ENCODE measurements at places on chromosomes 3 and 15. TPM values are rescaled to one million over a fixed set of nuclear protein-coding genes. Genes with fewer than 3 reads are reported as not detected.

The LTF gene
- 1.2 TPM for total RNA-seq

The SLC27A2 gene
- total RNA-seq = 27.8 TPM

The TGM4 gene
- total RNA-seq = not detected

The IMPG2 gene
- total RNA-seq = 0.09 TPM

GRCh38 chr3:132211896-132212295 lies 105.3 kb upstream of the ACP3 start:
- no peak for DNase-seq

DNA sequence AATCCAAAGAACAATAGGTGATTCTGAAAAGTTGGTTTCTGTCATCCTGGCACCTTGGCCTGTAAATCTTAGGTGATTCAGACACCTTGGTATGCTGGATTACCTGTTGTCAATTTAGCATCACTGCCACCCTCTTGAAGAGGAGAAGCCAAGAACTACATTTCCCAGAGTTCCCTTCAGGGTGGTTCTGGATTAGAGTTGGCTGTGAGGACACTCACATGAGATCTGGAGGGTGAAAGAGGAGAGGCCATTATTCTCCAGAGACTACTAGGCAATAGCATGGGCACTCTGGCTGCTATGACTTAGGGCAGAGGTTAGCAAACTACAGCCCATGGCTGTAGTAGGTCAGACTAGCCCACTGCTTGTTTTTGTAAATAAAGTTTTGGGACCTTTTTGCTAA lies 41.7 kb upstream of the CORO2B start:
- DNase-seq = no peak

The TRPM1 gene
- not detected for total RNA-seq

DNA sequence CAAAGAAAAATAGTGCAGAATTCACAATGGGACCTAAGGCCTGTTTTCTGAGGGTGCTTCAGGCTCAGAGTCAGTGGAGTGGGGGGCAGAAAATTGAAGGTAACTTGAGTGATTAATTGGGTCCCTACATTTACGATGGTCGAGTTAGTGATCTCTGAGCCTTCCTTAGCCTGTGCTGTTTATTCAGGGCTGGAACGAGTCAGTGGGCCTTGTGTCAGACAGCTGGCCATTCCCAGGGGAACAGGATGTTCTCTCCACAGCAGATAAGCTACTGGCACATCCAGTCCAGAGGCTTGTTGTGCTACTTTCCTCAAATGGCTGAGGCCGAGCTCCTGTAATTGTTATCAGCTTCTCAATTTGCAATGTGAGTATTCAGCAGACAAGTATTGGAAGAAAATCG lies 29.2 kb upstream of the CNTN3 start:
- no peak for DNase-seq

- DNase-seq = no peak
These were observed 194.8 kb downstream of the WDR72 start for GRCh38 chr15:53564647-53565046.

- no peak for DNase-seq
These were observed 41.6 kb downstream of the MB21D2 start for GRCh38 chr3:192875971-192876565.

The SLC28A1 gene
- not detected for total RNA-seq

DNA sequence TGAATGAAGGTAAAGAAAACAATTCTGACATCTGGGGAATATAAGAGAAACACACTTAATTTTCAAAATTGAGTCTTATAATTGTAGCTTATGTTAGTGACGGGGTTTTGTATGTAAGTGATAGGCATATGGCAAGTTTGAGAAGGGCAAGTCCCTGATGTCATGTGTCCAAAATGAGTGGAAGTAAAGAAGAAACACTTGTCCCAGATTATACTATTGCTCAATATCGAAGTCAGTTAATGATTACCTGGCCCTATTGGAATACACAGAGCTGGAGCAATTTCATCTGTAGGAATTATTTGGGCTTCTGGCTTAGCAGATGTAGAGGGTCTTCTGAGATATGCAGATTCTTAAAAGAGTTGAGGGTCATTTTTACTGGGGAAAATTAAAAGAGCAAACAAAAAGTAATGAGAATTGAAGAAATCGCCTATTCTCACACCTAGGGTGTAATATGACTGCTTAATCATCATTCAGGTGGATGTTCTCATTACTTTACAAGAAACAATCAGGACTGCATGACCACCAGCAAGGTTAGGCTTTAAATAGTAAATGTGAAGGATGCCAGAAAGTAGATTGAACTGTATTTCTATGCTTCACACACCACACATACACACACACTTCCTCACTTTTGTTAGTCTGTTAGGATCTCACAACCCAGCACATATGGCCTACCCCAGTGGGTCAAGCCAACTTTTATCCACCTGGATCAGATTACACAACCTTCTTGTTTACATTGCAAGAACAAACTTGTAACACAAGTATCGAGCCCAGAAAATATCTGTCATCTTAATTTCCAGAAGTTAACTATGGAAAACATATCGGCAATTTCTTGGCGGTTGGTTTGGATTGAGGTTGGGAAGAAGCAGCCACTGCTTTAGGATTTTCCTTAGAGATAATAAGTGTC lies 183.3 kb upstream of the LRRC3B start:
- DNase-seq = no peak

GRCh38 chr3:11604139-11604892 lies 39.4 kb downstream of the VGLL4 start:
- DNase-seq = no peak

The EIF1B gene
- 41.3 TPM for total RNA-seq

DNA sequence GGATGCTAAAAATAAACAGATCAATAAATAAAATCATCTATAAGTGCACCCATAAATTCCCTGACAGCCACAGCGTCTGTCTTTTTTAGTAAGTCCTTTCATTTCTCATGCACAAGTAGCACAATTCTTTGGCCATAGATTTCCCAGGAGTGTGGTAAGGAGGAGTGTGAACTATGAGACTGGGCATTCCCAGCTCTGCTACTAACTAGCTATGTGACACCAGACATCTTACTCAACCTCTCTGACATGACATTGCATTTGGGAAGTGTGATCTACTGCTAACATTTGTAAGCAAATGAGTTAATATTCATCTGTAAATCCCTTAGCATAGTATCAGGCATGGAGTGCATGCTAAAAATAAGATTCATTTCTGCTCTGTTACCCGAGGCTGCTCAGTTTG lies 301.7 kb downstream of the NTRK3 start:
- no peak for DNase-seq

DNA sequence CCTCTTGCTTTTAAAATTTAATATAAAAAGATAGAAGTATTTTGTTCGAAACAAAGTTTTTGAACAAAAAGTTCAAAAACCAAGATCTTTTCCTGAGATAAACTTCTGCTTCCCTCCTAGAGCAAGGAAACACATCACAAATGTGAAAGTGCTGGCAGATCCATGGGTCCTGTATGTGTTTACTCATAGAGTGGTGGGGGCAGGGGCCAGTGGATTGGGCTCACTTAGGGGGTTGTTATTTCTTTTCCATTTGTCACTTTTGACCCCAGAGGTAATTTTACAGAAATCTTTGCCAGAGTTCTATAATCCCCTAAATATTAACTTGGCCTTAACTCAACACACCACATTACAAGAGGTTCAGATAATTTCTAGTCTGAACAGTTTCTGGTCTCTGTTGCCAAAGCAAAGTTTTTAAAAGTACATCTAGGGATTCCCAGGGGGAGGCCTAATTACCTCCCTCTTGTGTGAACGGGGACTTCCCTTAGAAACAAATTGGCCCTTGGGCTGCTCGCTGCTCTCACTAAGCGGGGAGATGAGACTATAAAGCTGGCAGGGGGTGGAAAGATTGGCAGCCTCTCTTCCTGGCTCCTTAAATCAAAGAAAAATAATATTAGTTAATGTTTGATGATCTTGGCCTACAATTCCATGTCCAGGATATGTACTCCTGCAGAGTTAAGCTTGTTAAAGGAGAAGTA lies 66.8 kb upstream of the PTX3 start:
- no peak for DNase-seq

- DNase-seq = no peak
These were observed 55.9 kb downstream of the SERP1 start for GRCh38 chr3:150490277-150490986.

DNA sequence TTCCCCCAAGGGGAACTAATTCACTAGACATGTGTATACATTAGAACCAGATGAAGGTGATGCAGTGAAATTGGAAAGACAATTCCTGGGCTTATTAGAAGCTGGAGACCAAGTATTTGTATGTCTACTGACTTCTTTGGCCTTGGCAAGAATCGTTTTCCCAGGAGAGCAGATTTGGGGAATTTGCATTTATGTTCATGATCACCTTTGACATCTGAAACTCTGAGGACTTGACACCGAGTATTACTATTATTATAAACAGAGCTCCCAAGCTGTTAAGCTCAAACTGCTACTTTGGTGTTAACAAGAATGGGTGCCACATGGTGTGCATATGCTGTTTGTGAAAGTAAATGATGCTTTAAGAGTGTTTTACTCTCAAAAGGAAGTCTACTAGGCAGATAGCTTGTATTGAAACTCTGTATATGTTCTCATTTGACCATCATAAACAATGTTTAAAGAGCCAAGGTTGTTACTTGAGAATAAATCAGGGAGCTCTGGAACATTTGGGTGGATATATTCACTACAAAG lies 519.8 kb upstream of the GOLIM4 start:
- DNase-seq = no peak

- no peak for DNase-seq
These were observed 624.6 kb downstream of the ZPLD1 start for GRCh38 chr3:103059432-103059831.

The LEKR1 gene
- total RNA-seq = 1.9 TPM

DNA sequence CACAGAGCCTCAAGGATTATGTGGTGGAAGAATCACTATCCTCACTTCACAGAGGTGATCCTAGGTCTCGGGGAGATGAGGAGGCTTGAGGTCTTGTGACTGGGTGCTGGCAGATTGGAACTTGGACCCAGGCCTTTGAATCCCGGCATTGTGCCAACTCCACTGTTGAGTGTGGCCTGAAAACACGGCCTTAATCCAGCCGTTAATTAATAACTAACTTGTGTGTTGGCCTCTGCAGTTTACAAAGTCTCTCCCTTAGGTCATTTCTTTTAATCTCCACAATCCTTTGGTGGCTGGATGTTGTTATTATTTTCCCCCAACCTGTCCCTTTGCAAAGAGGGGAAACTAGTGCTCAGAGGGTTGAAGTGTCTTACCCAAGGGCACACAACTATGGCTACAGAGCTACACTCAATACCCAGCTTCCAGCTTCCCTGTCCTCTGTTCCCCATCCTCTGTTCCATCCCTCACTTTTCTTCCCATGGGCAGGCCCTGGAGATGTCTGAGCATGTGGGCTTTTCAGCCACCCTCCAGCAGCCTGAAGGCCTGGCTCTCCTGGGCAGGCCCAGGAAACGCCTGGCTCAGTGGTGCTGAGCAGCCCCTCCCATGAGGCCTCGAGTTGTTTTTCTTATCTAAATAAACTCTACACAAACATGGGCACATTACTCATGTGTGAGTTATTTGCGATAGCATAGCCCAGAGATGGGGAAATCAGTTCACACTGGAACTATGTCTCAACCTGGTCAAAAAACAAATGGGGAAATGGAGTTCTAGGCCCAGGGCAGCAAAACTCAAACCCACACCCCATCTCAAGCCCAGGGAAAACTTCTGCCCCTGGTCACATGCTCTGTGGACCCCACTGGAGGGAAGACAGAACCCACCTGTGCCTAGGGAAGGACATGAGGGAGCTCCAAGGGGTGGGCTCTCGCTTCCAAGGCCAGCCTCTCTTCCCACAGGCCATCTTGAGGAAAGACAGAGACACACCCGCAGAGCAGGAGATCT lies 16.8 kb upstream of the SMAD3 start:
- peak; percentile 81 for DNase-seq

The RARRES1 gene
- 43.8 TPM for total RNA-seq

- DNase-seq = no peak
These were observed 88.8 kb upstream of the PLXND1 start for GRCh38 chr3:129695230-129695629.

DNA sequence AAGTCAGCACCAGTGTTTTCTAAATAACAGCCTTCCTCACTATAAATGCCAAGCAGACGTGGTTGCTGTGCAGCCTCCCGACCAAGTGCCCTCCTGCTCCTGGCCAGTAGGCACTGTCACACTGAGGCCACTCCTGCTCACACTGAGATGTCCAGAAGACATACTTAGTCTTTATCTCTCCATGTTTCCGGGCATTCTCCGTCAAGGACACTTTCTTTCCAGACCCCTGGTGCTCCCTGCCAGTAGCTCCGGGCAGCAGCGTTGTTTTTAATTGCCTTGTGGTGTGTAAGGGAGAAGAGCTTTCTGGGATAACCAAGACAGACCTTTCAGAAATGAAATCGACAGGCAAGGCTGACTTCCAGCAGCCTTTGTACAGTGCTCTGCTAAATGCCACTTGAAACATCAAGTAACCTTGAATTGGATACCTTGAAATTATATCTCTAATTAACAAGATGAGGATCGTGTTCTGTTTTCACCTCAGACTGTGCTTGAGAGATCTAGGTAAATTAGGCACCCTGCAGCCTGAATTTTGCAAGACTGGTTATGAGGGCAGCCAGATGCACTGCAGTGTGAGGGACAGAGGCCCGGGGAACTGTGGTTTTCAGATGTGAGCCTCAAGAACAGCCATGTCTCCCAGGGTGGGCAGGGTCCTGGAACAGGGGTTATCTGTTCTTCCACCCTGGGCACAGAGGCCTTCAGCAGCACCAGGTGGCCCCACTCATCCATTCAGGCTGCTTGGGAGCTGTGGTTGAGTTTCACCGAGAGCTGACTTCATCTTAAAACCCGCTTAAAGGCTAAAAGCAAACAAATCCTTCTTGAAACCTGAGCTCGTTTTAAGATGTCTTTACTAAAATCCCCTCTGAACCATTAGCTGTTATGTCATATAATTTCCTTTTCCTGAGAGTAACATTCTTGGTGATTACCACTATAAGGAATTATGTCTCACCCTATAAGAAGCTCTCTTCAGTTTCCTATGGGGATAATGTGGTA lies 105.5 kb upstream of the IL12A start:
- no peak for DNase-seq

The IQCF5 gene
- not detected for total RNA-seq

GRCh38 chr3:190877925-190878324 lies 15.4 kb upstream of the GMNC start:
- no peak for DNase-seq

DNA sequence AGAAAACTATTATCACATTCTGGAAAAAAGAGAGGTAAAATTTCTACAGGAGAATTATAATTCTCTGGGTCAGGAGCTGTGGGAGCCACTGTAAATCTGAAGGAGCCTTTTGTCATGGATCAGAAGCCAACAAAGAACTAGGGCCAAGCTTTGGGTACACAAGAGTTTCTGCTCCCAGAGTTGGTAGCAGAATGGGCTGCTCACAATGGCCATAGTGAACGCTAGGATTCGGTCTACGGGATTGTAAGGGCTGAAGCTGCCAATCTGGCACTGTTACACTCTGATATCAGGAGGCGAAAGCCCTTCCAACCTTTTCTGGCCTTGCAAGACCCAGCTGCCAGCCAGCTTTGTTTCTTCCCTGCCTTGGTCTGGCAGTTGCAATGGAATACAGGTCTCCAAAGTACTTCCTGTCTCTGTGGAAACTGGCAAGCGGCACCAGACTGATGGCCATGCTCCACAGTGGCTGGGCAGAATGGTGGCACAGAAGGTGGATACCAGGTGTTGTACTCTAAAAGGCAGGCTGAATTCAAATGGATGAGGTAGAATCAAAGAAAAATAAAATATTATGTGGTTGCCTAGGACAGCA lies 831.7 kb downstream of the CADM2 start:
- DNase-seq = no peak

GRCh38 chr3:33644582-33644981 lies 73.5 kb downstream of the CLASP2 start:
- DNase-seq = no peak

GRCh38 chr15:81939604-81940440 lies 106.0 kb downstream of the MEX3B start:
- no peak for DNase-seq

GRCh38 chr3:89845053-89845452 lies 737.6 kb downstream of the EPHA3 start:
- no peak for DNase-seq

The EPHB1 gene
- total RNA-seq = 0.64 TPM

- DNase-seq = no peak
These were observed 684.2 kb upstream of the CFAP20DC start for GRCh38 chr3:59734061-59734460.

All from mucosa of descending colon (tissue), 3 donors.